Kasumi-1 (cell line): ENCODE measurements at places on chromosomes 12 and 14.

GRCh38 chr12:18281941-18282340 lies 20.6 kb downstream of the PIK3C2G start:
- no peak for DNase-seq

DNA sequence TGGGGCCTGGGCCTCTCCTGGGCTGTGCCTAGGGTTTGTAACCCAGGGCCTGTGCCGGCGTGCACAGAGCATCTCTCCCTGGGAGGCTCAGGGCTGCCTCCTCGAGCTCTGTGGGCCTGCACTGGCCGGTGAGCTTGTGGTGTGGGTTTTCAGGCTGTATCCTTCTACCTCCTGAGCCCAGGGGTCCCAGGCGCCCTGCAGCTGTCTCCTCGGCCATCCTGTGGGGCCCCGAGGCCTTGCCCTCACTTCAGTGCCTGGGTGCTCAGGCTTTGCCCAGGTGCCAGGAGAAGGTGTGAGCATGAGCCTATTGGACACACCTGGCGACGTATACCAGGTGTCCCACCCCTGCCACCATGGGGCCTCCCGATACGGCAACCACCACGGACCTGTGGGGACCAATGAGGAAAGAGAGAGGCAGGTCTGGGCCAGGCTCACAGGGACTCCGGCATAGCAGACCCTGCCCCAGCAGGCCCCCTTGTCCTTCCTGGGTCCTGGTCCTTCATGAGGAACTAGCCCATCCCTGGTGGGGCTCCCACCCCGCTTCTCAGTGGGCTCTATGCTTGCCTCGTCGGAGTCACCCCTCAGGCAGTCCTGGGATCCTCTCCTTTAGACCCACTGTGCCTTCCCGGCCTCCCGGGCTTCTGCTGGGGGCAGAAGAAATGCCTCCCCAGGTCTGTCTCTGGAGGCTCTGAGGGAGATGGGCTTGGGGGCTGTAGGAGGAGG lies 400.2 kb downstream of the TMEM121 start:
- DNase-seq: no peak

DNA sequence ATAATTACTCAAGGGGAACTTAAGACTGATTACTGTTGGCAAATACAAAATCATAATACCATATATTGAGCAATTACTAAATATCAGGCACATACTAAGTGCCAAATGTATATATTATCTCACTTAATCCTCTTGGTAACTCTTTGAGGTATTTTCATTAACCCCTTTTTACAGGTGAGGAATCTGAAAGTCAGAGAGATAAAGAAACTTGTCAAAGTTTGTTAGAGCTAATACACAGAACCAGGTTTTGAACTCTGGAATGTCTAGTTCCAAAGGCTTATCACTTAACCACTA lies 80.3 kb downstream of the LLPH start:
- DNase-seq: no peak

DNA sequence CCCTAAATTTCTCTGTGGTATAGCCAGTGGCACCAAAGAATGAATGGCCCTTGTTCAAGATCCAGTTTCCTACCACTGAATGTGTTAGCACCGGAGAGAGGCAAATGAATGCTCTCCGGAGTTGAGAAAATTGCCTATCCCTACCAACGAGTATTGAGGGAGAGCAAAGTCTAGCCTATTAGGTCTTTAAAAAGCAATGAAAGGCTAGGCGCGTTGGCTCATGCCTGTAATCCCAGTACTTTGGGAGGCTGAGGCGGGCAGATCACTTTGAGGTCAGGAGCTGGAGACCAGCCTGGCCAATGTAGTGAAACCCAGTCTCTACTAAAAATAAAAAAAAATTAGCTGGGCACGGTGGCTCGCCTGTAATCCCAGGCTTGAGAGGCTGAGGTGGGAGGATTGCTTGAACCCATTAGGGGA lies 898 bp upstream of the RAB15 start:
- no peak for DNase-seq

DNA sequence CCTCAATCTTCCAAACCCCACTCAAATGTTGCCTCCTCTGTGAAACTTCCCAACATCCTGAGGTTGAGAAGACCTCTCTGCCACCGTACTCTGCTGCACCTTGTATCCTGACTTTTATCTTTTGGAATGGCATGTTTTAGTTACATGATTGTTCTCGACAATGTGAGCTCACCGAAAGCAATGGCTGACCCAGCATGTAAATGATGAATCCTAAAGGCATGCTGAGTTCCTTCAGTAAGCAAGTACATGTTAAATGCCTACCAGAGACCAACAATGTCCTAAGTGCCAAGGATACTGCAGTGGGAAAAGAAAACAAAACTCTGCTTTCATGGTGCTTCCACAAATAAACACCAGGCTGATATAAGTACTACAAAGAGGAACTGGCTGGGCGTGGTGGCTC lies 13.7 kb downstream of the PPP1R13B start:
- DNase-seq: no peak

GRCh38 chr12:79344855-79345847 lies 345.6 kb downstream of the PAWR start:
- peak; percentile 62 for DNase-seq

- no peak for DNase-seq
These were observed 400 bp upstream of the NDUFA12 start for GRCh38 chr12:95003921-95004272.

GRCh38 chr12:6250343-6250742 lies 50.1 kb downstream of the CD9 start:
- DNase-seq: no peak

DNA sequence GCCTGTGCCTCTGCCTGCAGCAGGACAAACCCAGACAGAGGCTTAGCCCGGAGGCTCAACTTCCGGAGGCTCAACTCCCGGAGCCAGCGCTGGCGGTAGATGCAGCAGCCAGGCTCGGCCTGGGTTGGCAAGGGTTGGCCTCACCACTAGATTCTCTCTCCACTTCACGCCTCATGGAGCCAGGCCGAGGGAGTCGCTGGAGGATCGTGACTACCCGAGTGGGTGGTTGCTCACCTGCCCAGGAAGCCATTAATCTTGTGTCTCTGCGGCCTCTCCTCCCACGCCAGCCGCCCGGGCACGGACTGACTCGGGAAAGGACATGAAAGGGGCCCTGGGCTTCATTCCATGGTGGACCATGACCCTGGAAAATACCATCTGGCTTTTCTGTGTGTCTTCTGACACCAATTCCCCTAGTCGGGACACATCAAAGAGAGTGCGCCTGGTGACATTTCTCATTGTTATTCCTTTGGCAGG lies 20.8 kb downstream of the ESRRB start:
- DNase-seq: no peak

- no peak for DNase-seq
These were observed 87.1 kb downstream of the ZFP36L1 start for GRCh38 chr14:68705741-68706283.

DNA sequence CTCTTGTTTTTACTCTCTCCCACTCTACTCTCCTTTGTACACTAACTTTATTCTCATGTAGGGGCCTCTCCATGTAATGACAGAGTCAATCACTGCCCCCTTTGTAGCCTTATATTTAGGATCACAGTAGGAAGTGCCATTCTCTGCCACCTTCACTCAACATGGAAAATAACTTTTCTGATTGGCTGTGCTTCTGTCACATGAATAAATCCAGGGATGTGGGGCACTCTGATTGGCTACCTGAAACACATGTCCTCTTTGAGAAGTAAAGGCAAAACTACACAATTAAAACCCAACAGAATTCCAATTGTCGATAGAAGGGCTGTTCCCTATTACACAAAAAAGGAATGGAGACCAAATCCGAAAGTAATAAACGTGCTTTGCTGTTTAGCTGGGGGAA lies at the start of gene RNASE9:
Gene RNASE9, minus strand, starts transcription at position 87 of the 400 bp plus-strand sequence.
- DNase-seq: no peak

DNA sequence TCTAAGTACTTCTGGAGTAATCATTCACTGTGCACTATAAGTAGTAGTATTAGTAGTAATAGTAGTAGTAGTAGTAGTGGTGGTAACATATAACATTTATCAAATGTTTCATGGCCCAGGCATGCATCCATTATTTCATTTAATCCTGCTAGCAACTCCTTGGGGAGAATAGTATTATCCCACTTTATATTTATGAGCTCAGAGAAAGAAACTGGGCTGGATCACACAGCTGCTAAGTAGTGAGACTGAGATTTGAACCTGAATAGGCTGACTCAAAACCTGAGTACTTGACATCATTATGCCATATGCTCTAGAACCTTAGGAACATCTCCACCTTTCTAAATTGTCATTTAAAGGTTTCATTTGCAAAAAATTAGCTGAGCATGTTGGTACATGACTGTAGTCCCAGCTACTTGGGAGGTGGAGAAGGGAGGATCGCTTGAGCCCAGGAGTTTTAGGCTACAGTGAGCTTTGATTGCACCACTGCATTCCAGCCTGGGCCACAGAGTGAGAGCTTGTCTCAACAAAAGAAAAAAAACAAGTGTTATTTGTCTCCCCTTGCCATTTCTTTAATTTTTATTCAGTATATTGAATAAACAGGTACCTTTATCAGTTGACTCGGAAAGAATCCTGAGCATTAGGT lies 11.4 kb upstream of the NID2 start:
- no peak for DNase-seq

- peak; percentile 61 for DNase-seq
These were observed 545 bp downstream of the CPSF2 start for GRCh38 chr14:92122351-92122677.

- DNase-seq: peak; percentile 56
These were observed 9.0 kb downstream of the RPS6KL1 start for GRCh38 chr14:74913986-74914573.

DNA sequence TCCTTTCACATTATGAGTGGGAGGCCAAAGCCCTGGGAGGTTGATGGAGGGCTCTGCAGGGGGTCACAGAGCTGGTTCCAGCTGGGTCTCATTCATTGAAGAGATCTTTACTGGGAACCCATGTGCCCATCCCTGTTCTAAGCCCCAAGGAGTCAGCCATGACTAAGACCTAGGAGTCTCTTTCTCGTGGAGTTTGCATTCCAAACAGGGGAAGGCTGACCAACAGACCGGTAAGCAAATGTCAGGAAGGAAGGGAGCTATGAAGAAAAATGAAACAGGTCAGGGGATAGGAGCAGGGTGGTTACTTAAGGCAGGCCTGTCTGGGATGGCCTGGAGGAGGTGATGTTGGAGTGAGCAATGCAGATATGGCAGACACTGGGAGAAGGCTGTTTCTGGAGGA lies 31.5 kb downstream of the SYNDIG1L start:
- DNase-seq: no peak

DNA sequence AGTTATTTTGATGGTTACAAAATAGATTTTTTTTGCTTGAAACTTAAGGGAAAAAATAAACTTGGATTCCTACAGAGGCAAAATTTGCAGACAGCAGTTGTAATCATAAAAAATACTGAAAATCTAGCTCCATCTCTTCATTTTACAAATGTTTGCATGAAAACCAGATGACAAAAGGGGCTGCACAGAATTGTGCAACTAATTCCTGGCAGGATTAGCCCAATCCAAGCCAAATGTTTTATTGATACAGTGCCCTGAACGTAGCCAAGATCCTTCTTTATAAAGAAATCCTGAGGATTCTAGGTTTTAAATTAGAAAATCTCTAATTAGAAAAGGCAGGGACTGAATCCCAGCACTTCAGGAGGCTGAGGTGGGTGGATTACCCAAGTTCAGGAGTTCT lies 356.4 kb upstream of the SEL1L start:
- no peak for DNase-seq

DNA sequence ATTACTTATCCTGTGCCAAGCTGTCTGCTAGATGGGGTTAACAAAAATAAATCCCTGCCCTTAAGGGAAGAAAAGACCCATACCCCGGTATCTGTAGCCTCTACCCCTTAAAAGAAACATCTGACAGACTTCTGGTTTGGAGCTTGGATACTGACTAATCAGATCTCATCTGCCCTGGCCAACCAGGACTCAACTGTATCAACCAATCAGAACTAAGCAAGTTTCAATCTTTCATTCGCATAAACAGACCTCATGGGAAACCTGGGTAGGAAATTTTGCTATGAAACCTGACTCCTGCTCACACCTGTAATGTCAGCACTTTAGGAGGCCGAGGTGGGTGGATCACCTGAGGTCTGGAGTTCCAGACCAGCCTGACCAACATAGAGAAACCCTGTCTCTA lies 26.4 kb upstream of the PRMT8 start:
- no peak for DNase-seq

GRCh38 chr14:76113691-76114090 lies 38.0 kb upstream of the GPATCH2L start:
- no peak for DNase-seq

DNA sequence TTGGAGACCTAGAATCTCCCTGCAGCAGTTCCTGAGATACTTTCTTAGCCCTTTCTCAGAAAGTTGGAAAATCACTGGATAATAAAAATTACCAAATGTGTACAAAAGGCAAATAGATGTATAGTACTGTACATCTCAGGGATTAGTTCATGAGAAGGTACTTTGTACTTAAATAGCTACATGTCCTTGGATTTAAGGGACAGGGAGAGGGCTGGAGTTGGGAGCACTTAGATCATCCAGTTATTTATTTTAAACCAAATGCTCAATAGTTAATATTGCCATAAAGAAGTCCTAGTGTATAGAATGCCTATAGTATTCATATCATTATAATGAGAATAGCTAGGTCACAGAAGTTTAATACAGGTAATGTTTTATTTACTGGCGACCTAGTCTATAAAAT lies 13.4 kb downstream of the CDKN3 start:
- no peak for DNase-seq

DNA sequence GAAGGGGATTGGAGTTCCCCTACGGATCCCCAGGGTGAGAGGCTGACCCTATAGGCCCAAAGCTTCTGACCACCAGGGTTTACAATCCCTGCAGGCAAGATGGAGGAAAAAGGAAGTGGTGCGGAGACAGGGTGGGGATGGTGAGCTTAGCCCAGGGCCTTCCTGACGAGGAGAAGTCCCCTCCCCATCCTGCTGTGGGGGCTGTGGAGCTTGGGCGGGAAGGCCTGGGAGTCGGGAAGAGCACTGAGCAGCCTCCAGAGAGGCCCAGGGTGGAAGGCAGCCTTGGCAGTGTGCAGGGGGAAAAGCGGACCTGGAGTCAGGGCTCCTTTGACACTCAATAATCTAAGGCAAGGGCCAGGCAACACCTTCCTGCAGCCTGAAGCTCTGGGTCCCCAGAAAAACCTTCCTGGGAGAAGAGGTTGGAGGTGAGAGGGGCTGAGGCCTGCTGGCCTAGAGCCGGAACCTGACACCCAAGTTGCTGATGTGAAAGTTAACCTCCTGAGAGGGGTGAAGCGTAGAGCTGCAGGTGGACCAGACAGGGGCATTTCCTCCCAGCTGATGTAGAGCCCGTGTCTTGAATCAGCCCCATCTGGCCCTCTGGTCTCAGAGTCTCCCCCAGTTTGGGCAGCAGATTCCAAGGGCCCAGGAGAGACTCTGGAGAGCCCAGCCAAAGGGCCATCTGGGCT lies 6.0 kb downstream of the HDAC7 start:
- DNase-seq: peak; percentile 74

DNA sequence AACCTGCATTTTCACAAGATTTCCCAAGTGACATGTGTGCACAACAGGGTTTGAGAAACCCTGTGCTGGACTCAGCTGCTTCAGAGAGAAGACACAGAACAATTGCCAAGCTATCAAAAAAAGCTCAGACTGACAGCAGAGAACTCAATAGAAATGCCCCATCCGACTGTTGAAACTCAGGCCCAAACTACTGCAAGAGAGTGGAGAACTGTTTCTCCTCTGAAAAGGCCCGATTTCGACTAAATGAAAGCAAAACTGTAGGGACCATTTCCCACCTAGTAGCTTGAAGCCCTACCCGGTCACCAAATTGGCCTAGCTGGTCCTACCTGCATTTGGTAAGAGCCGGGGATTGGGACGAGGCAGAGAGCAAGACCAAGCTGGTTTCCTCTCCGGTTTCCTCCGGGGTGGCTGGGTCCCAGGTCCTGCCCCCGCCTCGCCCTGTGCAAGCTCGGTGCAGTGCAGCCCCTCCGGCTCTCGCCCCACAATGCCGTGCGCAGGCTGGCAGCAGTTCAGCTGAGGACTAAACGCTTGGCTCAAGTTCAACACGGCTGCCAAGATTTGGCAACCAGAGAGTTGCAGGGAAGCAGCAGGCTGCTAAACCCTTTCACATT lies 1180.6 kb downstream of the VRK1 start:
- DNase-seq: no peak
